Stimulated activated naive CD8-positive, alpha-beta T cell treated with anti-CD3 and anti-CD28 coated beads, Interleukin-15, amount 100 ng/mL, for 72 hours (primary cell): ENCODE measurements at places on chromosomes 12 and 14.

DNA sequence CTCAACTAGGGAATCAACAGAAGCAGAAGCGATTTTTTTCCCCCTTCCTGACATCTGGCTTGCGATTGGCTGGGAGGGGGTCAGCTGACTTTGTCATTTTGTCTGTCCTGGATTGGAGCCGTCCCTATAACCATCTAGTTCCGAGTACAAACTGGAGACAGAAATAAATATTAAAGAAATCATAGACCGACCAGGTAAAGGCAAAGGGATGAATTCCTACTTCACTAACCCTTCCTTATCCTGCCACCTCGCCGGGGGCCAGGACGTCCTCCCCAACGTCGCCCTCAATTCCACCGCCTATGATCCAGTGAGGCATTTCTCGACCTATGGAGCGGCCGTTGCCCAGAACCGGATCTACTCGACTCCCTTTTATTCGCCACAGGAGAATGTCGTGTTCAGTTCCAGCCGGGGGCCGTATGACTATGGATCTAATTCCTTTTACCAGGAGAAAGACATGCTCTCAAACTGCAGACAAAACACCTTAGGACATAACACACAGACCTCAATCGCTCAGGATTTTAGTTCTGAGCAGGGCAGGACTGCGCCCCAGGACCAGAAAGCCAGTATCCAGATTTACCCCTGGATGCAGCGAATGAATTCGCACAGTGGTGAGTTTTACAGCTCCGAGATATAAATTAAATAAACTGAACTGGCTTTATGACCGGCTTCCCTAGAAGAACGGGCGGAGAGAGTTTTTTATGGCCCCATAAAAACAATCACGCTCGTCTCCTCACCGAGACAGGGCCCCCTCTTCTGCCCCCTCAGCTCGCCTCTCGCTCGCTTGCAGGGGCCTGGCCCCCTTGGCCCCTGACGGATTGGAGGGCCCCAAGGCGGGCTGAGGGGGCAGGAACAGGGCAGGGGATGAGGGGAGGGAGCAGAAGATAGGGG is at the start of gene HOXC6:
Gene HOXC6, plus strand, starts transcription at position 127 of the 888 bp plus-strand sequence. Its CDS starts 82 bp downstream, at position 209.
- DNase-seq, result no peak

- no peak for DNase-seq
These were observed 97.5 kb downstream of the CRACR2A start for GRCh38 chr12:3655328-3655900.

DNA sequence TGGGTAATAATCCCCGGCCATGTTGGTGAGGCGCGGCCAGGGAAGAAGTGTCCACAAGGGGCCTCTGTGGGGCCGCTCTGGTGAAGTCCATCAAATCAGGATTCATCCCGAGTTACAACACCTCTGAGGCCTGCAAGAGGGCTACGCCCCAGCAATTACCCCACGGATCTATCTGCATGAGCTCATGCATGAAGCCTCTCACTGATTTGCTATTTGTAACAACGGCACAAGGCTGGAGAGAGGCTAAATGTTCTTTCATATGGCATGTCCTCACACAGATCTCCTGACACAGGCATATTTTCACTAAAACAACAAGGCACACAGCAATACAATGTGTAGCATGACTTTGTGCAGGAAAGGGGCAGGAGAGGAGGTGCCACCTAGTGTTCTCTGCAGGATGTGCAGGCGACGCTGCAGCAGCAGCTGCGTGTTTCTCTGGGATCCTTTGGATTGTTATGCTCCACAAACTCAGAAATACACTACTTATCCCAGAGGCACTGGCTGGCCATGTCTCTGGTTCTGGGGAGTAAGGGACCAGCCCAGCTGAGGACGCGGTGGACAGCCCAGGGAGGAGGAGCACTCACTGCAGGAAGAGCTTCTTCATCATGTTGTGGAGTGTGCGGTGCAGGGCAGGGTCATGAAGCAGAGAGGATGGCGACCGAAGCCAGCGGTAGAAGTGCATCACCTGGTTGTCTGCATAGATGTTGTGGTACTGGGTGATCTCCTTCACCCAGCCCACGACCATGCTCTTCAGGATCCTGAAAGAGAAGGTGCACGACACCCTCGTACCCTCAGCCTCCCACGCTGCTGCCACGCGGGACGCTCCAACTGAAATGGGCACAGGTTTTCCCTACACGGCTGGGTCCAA is 20.2 kb downstream of the P2RX2 start:
- DNase-seq, result no peak

DNA sequence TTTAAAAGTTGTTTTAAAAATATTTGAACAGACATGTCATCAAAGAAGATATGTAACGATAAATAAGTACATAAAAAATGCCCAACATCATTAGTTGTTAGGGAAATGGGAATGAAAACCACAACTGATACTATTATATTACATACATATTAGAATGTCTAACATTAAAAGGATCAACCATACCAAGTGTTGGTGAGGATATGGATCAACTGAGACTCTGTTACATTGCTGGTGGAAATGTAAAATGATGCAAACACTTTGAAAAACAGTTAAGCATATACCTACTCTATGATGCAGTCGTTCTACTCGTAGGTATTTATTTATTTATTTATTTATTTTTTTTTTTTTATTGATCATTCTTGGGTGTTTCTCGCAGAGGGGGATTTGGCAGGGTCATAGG is 149.7 kb downstream of the BRMS1L start:
- DNase-seq, result no peak

DNA sequence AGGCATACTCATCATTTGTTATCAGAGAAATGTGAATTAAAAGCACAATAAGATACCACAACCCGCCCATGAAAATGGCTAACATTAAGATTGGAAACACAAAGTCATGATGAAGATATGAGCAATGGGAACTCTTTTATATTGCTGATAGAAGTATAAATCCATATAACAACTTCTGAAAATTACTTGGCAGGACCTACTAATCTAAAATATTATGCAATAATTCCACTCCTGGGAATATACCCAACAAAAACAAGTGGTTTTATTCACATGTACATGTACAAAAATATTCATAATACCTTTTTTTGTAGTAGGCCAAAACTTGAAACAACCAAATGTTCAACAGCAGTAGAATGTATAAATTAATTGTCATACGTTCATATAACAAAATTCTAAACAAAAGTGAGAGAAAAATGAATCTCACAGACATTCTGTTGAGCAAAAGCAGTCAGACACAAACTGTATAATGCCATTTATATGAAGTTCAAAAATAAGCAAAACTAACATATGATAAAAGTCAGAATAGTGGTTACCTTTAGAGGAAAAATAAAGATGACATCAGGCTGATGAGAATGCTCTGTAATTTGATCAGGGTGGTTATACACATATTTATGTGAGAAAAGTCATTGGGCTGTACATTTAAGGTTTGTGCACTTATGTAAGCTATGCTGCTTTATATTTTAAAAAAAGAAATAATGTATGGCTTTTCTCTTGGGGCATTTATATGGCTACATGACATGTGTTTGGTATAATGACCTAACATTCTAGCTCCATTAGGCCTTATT is 309.2 kb upstream of the KITLG start:
- no peak for DNase-seq

GRCh38 chr12:127928615-127929571 is 338.1 kb upstream of the TMEM132C start:
- DNase-seq, result no peak

GRCh38 chr14:72476657-72477499 is 417.0 kb downstream of the DPF3 start:
- peak; percentile 75 for DNase-seq

GRCh38 chr12:1044199-1044598 is 53.2 kb downstream of the ERC1 start:
- DNase-seq, result no peak

- no peak for DNase-seq
These were observed 14.8 kb downstream of the JDP2 start for GRCh38 chr14:75442642-75443041.

GRCh38 chr12:64713376-64713775 is 45.8 kb downstream of the GNS start:
- DNase-seq, result no peak
